ENCODE measurements at places on chromosomes 5 and 9. TPM values are rescaled to one million over a fixed set of nuclear protein-coding genes. Genes with fewer than 3 reads are reported as not detected.

DNA sequence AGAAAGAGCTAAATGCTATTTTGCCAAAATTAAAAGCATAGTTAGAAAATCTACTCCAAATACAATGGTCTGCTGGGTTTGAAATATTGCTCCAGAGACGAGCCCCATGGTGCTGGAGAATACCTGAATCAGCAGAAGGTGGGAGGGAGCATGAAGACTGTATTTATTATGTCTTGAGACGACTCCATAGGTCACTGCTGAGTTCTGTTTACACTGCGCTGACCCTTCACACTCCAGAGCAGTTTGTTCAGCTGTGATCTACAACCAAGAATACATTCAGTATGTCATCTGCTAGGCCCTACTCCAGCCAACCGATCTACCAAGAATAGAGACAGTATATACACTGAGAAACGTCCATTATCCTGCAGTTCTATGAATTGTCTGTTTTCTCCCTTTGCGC is 150.5 kb downstream of the TLE1 start:
- H3K27me3 ChIP-seq = no peaks in the 10 kb centered on the region
- H3K4me3 ChIP-seq = no peak overlapping the region
- H3K36me3 ChIP-seq = no peaks in the 10 kb centered on the region
- H3K4me1 ChIP-seq = peaks cover 5% of the 10 kb centered on the region
- H3K27ac ChIP-seq = no peak overlapping the region
- no peak for DNase-seq

DNA sequence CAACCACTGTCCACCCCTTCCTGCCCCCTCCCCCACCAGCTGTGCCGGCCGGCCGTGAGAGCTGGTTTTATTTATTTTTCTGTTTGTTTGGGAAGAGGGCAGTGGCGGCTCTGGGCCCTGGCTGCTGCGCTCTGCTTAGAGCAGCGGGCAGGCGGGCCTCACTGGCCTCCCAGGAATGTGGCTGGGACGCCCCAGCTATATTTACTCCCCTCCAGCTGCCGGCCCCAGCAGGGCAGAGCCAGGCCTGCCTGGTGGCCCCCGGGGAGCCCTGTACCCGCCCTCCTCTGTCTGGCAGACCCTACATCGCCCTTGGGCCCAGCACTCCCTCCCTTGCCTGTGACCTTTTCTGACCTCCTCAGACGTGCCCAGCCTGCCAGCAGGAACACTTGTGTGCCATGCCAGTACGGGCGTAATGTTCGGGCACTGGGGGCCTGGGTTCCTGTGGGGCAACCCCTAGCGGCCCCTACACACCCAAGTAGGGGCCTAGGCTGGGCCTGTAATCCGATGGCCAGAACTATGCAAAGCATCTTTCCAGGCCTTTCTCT is 7.7 kb downstream of the CXXC5 start:
- H3K4me1 ChIP-seq = peaks cover 94% of the 10 kb centered on the region
- H3K27ac ChIP-seq = peak overlapping the region; percentile 70
- DNase-seq = peak; percentile 63
- H3K27me3 ChIP-seq = no peaks in the 10 kb centered on the region
- H3K4me3 ChIP-seq = no peak overlapping the region

The PGM5 gene
- total RNA-seq = 6.5 TPM

DNA sequence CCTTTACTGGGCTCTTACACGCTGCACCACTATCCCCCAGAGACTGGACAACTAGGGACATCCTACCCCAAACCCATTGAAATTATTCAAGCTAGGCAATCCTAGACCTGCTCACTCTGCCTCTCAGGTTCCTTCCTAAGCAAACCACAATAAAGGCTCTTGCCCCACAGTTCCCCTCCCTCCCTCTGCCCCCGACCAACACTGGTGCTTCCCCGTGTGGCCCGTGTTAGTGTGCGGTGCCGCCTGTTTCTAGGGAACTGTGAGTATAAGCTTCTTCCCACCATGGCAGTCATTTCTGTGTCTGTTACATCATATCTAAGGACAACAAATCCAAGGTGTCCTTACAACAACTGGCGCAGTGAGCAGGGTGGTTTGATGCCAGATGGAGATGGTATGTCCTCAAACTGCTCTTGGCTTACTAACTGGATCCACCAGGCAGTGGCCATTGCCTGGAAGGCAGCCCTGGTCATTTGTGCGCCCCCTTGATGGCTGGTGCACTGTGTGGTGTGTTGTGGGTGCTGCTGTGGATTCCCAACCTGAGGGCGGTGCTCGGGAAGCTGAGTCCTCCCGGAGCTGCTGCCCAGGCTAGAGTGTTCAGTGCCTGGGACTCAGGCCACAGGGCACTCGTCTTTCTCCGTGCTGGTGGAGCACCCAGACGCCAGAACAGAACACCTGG is 8.4 kb upstream of the MXD3 start:
- H3K27me3 ChIP-seq = no peaks in the 10 kb centered on the region
- no peak for DNase-seq
- H3K4me3 ChIP-seq = no peak overlapping the region
- no peak overlapping the region for H3K27ac ChIP-seq
- H3K4me1 ChIP-seq = peaks cover 14% of the 10 kb centered on the region
- H3K36me3 ChIP-seq = no peaks in the 10 kb centered on the region

The SLC27A6 gene
- total RNA-seq = 0.99 TPM

Data from body of pancreas (tissue), 4 donors.